ENCODE measurements at places on chromosomes 4 and X.
A peak's percentile ranks its signal among the peaks of the same experiment; 100 is the strongest.

GRCh38 chrX:13891377-13892140, 74.7 kb upstream of the GPM6B start:
- DNase-seq = no peak

DNA sequence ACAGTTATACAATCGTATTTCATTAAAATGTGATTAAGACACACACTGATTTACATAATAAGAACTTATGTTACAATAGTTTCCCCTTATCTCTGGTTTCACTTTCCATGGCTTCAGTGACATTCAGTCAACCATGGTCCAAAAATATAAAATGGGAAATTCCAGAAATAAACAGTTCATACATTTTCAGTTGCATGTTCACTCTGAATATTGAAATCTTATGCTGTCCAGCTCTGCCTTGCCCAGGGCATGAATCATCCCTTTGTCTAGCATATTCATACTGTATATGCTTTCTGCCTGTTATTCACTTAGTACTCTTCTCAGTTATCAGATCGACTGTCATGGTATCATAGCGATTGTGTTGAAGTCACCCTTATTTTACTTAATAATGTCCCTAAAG, 173.8 kb upstream of the DCAF12L2 start:
- no peak for DNase-seq

DNA sequence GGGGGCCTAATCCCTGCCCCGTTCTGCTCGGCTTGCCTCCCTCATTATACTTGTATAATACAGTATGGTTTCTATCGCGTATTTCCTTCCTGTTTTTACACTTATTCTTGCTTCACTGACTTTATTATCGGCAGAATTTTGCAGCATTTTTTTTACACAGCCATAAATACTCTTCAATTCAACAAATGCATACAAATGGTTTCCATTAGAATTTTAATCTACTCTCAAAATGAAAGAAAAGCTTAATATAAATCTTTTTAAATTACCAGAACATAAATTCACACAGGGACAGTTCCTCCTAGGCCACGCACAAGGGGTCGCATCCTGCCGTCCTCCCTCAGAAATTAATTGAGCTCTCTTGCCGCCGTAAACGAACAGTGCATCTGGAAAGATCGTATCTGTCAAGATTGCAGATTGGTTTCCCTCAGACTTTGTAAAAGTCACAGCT, 42.9 kb downstream of the DCTD start:
- no peak for DNase-seq

GRCh38 chr4:182491719-182492118, 248.5 kb downstream of the TENM3 start:
- DNase-seq = no peak

GRCh38 chrX:103187953-103188475, 26.9 kb upstream of the BEX4 start:
- DNase-seq = no peak

GRCh38 chr4:24443200-24443599, 141.2 kb downstream of the DHX15 start:
- no peak for DNase-seq

GRCh38 chr4:112172180-112172579, 26.9 kb downstream of the FAM241A start:
- DNase-seq = no peak

- no peak for DNase-seq
These were observed 429 bp downstream of the NOCT start for GRCh38 chr4:139015948-139016471.

DNA sequence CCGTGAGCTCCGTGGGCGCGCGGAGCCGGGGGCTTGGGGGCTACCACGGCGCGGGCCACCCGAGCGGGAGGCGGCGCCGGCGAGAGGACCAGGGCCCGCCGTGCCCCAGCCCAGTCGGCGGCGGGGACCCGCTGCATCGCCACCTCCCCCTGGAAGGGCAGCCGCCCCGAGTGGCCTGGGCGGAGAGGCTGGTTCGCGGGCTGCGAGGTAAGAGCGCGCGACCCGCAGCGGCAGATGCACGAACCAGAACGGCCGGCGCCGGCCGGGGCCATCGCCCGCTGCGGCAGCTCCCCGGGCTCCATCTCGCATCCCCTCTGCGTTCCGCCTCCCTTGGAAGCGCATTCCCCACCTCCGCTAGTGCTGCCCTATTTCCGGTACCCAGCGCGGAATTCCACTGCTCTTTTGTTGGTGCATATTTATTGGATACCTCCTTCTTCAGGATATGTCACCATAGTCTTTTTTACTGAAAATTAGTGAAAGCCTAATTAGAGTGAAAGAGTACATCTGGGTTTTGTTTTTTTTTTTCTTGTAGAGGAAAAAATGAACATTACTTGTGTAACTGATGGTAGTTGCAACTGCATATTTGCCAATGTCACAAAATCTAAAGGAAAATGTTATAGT, 797 bp downstream of the PKD2 start:
- peak; percentile 24 for DNase-seq

DNA sequence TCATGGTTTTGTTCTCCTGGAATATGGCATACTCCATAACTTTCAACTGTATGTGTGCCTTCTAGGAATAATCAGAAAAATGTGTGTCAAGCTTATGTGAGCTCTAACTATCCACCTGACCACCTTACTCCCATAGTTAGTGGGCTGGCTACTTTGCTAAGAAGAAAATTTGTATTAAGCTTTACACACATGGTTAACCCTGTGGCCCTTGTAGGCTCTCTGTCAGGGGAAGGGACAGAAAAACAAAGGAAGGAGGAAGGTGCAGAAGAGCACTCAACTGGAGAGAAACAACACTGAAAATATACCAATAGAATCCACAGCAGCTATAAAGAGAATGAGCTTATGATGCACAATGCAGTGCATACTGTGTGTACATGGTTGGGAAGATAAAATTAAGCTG, 84.6 kb downstream of the PPP3CA start:
- no peak for DNase-seq

DNA sequence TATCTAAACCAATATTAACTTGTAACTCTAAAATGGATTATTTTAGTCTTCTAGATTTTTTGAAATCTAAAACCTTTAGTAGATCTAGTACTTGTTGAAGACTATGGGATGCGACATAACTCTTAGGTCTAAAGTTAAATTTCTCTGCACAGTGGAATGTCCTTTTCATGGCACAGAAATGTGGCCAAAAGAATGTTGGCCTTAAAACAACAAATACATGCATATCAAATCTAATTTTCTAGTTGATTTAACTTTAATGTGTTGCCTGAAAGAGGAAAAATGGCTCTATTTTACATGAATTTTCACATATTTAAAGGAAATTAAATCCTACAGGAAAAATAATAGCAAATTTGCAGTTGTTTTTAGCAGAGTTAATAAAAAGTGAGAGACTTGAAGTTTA, 30.3 kb downstream of the NFKB1 start:
- no peak for DNase-seq

DNA sequence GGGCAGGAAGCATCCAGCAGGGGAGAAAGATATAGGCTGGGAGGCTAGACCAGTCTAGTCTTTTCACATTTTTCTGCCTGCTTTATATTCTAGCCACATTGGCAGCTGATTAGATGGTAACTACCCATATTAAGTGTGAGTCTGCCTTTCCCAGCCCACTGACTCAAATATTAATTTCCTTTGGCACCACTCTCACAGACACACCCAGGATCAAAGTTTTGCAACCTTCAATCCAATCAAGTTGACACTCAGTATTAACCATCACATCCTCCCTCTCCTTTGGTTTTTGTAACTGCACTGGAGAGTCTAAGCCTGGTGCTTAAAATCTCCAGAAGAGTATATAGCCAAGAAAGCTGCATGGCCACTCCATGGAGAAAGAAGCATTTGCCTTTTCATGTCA, 560.4 kb downstream of the GRXCR1 start:
- no peak for DNase-seq

GRCh38 chrX:49209434-49210251, 9.7 kb upstream of the SYP start:
- peak; percentile 27 for DNase-seq

- DNase-seq = no peak
These were observed 15.2 kb upstream of the PACRGL start for GRCh38 chr4:20684852-20685763.
